ENCODE measurements at places on chromosomes 2 and 18.

DNA sequence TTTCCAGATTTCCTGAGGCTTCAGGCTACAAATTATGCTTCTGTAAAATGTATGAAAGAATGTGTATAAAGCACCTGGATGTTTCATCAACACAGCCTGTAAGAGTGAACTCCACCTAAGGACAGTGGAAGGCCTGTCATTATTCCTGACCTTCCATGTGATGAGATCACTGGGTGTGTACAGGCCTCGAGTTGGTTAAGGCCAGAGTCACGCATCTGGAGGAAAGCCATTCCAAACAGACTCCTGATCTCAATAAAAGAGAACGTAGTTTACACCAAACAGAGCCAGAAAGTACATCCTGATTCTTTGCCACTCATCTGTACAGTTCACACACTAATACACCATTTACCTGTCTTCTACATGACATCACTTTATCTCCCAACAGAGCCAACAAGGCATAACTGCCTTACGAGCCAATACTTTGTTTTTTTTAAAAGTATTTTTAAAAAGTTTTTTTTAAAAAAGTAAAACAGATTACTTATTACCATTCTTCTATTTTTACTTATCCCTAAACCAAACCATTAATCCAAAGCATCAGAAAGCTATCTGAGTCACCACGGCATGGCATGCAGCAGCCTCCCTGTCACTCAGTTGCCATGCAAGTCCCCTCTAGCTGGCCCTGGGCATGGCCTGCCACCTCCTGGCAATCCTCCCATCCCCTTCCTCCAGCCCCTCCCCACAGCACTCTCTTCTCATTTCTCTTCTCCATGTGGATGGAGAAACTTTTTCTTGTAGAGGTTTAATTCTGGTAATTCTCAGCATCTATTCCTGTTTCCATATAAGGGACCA lies 78.8 kb upstream of the TFCP2L1 start:
- DNase-seq = no peak

GRCh38 chr2:3488855-3489763 lies 30.2 kb downstream of the ADI1 start:
- DNase-seq = no peak

- no peak for DNase-seq
Measured at GRCh38 chr2:150924878-150925277, 336.8 kb downstream of the RBM43 start.

- no peak for DNase-seq
Measured at GRCh38 chr2:201574766-201575165, 68.5 kb downstream of the TMEM237 start.

DNA sequence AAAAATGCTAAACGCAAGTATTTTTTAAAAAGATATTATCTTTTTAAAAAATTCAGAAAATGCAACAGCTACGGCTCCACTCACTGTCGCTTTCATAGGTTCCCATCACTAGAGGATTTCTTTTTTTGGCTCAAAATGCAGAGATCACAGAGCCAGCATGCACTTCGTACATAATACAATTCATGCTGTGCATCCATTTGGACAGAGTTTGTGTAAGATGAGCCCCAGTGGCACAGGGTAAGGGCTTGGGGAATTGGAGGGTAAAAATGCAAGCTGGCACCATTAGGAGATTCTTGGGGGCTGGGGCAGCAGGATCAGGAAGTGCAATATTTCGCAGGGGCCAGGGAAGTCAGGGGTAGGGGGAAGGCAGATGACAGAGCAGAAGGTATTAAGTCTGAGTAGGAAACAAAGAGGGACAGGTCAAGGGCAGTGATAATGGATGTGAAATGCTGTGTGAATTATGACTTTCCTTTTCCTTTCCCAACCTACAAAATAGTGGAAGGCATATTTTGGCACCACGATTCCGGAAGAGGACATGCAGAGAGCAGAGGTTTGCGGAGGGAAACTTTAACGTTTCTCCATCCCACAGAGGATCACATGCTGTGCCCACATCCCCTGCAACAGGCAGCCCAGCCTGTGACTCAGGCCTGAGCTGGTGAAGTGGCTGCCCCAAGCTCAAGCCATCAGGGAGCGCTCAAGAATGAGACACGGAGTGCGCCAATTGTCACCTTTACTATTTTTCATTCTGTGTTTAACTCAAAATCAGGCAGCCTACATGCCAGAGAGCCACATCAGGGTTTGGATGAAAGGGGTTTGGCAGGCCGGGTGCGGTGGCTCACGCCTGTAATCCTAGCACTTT lies 4.7 kb downstream of the CAPG start:
- DNase-seq = peak; percentile 92

DNA sequence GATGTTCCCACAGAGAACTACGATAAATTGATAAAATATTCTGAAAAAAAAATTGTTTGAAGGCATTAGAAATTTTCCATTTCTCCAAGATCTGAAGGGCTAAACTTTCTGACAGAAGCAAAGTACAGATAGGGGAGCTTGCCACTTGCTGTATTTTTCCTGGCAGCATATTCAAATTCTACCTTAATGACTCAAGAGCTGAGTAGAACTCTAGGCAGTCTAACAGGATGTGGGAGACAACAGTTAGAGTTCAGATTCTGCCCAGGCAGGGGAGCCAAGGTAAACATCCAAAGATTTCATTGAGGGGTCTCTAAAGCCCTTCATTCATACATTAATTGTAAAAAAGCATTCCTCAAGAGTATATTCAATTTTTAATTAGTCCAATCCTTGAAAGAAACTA lies 46.0 kb upstream of the RIT2 start:
- DNase-seq = no peak

DNA sequence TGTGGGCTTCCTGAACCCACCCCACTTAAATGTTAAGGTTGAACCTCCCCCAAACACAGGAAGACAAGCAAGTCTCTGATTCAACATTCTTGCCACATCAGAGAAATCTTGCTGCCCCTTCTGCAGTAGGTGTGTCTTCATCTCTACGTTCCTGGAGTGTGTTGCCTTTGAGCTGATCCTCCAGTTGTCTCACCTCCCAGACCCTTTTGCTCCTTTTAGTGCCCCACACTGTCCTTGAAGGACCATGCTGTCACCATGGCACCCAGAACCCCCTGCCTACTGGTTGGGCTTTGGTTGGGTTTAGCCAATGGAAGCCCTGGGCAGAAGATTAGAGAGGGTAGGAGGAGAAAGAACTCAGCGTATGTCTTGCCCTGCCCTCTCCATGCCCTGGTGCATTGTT lies 10.7 kb downstream of the CAB39 start:
- DNase-seq = peak; percentile 69

GRCh38 chr2:18519914-18520450 lies 40.5 kb downstream of the RDH14 start:
- no peak for DNase-seq

DNA sequence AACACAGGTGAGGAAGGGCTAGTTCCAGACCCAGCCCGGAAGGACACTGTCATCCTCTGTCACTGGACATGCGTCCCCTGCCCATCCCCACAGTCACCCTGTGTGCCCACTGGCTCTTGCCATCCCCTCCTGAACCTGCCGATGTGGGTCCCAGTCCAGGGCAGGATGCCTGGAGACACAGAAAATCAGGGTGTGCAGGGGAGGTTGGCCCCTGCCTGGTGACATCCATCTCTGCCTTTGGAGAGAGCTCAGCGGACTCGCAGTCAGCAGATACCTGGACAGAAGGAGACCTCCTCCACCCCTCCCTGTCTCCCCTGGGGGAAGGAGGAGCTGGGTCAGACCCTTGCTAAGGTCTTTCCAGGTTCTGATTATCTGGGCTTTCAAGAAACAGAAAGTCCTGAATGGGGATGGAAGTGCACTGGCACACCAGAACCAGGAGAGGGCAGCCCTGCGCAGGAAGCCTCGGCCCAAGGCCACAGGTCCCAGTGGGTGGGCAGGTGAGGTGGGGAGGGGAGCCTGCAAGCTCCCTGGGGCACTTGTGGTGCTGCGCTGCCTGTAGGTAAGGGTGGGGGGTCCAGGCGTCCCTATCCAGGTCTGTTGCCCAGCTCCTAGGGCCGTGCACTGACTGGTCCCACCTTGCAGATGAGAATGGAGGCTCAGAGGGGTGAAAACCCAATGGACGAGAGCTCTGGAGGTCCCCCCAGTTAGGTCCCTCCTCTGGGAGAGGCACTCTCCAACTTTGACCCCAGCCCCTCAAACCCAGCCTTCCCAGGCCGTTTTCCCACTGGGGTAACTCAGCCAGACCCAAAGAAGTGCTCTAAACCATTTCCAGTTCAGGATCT lies 9.7 kb upstream of the OTOS start:
- DNase-seq = peak; percentile 39

- DNase-seq = no peak
Measured at GRCh38 chr2:71526975-71527374, 73.6 kb downstream of the DYSF start.

- DNase-seq = no peak
Measured at GRCh38 chr2:68901561-68901960, 30.4 kb upstream of the BMP10 start.

DNA sequence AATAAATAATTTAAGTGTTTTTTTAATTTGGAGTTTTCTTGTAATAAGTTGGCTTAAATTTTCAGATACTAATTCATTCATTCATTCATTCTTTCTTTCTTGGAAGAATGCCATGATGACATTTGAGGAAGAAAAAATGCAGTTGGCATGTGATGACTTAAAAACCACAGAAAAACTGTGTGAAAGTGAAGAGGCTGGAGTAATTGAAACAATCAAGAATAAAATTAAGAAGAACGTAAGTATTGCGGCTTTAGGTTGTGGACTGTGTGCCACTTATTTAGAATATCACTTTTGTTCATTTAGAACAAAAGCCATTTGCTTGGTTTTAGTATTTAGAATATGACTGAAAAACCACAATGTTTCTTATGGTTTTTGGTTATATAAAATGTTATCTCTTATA lies 51.4 kb downstream of the TTC39C start:
- no peak for DNase-seq

GRCh38 chr2:98027538-98027937 lies 31.8 kb upstream of the TMEM131 start:
- DNase-seq = no peak

GRCh38 chr18:532018-532417 lies 31.5 kb upstream of the COLEC12 start:
- DNase-seq = no peak

DNA sequence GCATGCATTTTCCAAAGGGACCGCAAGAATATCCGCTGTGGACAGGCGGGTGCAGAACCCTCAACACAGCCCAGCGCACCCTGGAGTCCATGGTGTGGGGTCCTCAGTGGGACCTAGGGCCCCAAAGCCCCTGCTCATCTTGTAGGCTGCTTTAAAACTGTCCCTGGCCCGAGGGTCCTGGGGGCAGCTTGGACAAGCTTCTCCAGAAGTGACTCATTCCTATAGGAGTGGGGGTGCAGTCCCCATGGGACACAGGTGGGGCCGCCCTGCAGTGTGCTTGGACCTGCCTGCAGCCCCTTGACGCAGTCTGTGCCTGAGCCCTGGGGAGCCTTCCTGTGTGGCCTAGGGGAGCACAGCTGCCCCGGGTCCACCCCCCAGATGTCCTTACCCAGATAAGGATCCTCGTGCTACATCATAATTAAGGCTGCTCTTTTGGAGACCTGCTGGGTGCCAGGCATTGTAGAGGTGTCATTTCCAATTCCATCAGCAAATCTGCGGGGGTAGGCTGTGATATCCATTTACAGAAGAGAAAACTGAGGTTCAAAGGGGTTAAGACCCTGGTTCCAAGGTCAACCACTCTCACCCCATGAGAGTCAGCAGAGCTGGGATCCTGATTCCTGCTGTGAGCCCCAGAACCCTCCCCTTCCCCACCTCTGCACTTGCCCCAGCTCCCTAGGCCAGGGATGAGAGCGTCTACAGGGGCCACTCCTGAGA lies 1.7 kb upstream of the HS6ST1 start:
- DNase-seq = peak; percentile 15

GRCh38 chr2:223731503-223731902 lies 105.9 kb downstream of the AP1S3 start:
- DNase-seq = no peak

- no peak for DNase-seq
Measured at GRCh38 chr2:26018184-26019055, 15.5 kb upstream of the RAB10 start.

DNA sequence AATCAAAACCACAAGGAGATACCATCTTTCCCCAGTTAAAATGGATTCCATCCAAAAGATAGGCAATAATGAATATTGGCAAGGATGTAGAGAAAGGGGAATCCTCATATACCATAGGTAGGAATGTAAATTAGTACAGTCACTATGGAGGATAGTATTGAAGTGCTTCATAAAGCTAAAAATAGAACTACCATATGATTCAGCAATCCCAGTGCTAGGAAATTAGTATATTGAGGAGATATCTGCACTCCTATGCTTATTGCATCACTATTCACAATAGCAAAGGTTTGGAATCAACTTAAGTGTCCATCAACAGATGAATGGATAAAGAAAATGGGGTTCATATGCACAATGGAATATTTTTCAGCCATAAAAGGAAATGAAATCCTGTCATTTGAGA lies 251.2 kb downstream of the ZNF804A start:
- DNase-seq = no peak

DNA sequence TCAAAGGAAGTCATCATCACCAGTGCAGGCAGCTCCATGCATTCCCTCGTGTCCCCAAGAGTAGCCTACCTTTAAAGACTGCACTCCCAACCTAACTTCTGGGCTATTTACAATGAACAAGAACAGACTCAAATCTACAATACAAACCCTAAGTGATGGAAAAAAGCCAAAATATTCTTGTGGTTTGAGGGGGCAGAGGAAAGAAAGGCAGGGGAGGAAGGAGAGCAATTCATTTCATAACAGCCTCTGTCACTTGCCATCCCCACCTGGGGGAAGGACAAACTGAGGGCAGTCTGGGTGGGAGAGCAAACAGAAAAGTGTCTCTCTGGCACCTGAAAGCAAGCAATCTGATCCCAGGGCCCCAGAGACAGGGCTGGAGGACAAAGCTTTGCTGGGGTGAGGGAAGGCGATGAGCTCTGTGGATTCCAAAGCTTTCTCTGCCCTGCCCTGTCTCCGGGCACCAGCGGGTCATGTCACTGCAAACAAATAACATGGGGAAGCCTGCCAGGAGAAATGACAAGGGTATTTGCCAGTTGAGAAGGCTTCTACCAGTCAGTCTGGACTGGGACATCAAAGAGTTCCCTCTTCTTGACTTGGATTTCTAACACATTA lies 528.0 kb upstream of the TNP1 start:
- no peak for DNase-seq

- DNase-seq = no peak
Measured at GRCh38 chr2:189499137-189499536, 57.9 kb downstream of the WDR75 start.

GRCh38 chr2:223051693-223052289 lies at the start of gene KCNE4:
KCNE4 (plus strand) TSS chr2:223052190; CDS start chr2:223052831, 641 bp downstream.
- DNase-seq = no peak

DNA sequence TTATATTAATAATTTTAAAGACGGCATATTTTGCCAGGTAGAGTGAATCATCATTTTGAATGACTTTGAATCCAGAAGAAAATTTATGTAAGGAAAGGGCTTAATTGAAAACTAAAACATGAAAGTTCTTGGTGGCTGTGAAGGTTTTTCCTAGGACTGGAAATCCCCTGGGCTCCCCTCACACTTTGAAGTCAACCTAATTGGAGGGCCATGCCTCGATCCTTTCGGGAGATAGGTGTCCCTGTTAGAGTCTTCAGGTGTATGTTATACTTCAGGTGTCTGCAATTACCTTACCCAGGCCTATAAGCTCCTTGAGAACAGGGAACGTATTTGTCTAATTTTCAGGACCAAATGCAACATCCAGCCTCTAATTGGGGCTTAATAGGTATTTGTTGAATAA lies 73.0 kb downstream of the ARL4C start:
- no peak for DNase-seq

- no peak for DNase-seq
Measured at GRCh38 chr2:133919285-133919684, 334.6 kb upstream of the MGAT5 start.
